Smooth muscle cell of the umbilical artery (primary cell): ENCODE measurements at places on chromosomes 3 and 15. TPM values are rescaled to one million over a fixed set of nuclear protein-coding genes. Genes with fewer than 3 reads are reported as not detected.

Gene CIP2A
- 4.8 and 19.8 TPM in 2 replicates for total RNA-seq

Gene FOXB1
- not detected in 2 replicates for total RNA-seq

Gene FMN1
- under 0.01 and 0.88 TPM in 2 replicates for total RNA-seq

Gene TGM4
- total RNA-seq: not detected in 2 replicates

Gene CYB561D2
- 28.5 and 44.8 TPM in 2 replicates for total RNA-seq

Gene SEMA7A
- 35.0 and 86.9 TPM in 2 replicates for total RNA-seq

Gene AEN
- total RNA-seq: 94.3 and 98.9 TPM in 2 replicates

Gene SPATA12
- total RNA-seq: not detected in 2 replicates
